Esophagus muscularis mucosa (tissue), 4 donors: ENCODE measurements at places on chromosomes 7 and 10. TPM values are rescaled to one million over a fixed set of nuclear protein-coding genes. Genes with fewer than 3 reads are reported as not detected.
A peak's percentile ranks its signal among the peaks of the same experiment; 100 is the strongest.

GRCh38 chr7:19290968-19291367 is 145.7 kb upstream of the FERD3L start:
- no peaks in the 10 kb centered on the region for H3K27me3 ChIP-seq
- DNase-seq = no peak
- no peaks in the 10 kb centered on the region for H3K36me3 ChIP-seq
- H3K4me3 ChIP-seq = no peak overlapping the region
- no peak overlapping the region for H3K27ac ChIP-seq
- H3K4me1 ChIP-seq = no peaks in the 10 kb centered on the region

DNA sequence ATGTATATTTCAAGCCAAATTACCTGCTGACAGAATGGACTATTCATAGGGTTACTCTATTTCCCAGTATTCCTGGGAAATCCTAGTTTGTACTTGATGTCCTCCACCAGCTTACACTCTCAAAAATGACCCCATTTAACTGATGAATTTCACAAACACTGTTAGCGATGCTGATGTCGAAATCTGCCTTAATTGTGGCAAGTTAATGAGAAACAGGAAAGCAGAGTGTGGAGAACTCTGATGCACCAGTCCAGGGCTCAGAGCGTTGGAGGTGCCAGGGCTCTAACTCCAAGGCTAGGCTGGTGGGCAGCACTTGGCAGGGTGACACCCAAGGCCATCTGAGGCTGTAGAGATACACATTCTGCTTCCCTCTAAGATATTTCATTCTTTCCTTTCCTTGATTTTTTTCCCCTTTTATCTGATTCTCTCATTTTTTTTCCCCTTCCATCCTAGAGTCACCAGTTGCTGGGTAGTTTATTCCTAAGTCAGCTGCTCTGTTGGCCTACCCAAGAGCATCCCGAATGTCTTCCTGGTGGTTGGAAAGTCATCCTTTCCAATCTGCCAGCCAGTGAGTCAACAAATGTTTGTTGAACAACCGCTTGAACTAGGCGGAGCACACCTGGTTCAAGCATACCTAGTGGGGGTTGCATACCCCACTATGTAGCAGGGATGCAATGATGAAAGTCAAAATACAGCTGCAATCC is 525.0 kb upstream of the NRP1 start:
- H3K4me3 ChIP-seq = no peak overlapping the region
- H3K27ac ChIP-seq = no peak overlapping the region
- H3K4me1 ChIP-seq = peaks cover 6% of the 10 kb centered on the region
- DNase-seq = peak; percentile 21
- no peaks in the 10 kb centered on the region for H3K36me3 ChIP-seq

GRCh38 chr7:144857463-144857862 is 21.6 kb upstream of the TPK1 start:
- no peaks in the 10 kb centered on the region for H3K36me3 ChIP-seq
- H3K27me3 ChIP-seq = no peaks in the 10 kb centered on the region
- H3K4me1 ChIP-seq = peaks cover 5% of the 10 kb centered on the region
- H3K27ac ChIP-seq = no peak overlapping the region

GRCh38 chr7:64947252-64948000 is 43.4 kb downstream of the ZNF117 start:
- no peak for DNase-seq
- peaks cover 12% of the 10 kb centered on the region for H3K4me1 ChIP-seq
- H3K27me3 ChIP-seq = peaks cover 20% of the 10 kb centered on the region
- H3K27ac ChIP-seq = no peak overlapping the region
- H3K4me3 ChIP-seq = peak overlapping the region; percentile 49

DNA sequence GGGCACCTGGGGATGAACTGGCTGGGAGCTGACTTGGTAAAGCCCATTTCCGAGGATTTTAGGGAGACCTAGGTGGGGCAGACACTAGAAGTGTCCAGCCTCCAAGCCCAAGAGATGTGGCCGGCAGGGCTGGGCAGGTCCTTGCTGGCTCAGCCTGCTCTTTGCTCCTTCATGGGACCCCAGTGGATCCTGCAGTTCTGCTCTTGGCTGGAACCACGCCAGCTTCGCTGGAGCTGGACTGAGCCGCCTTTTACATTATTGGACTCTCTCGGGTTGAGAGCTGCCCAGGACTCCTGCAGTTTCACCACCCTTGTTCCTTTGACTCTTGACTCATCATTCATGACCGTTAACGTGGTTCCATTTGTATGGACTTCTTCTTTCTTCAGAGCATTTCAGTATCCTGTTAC is 5.7 kb downstream of the PPIF start:
- DNase-seq = no peak
- H3K4me3 ChIP-seq = no peak overlapping the region

GRCh38 chr10:1264001-1264400 is 207.8 kb downstream of the WDR37 start:
- no peaks in the 10 kb centered on the region for H3K27me3 ChIP-seq

DNA sequence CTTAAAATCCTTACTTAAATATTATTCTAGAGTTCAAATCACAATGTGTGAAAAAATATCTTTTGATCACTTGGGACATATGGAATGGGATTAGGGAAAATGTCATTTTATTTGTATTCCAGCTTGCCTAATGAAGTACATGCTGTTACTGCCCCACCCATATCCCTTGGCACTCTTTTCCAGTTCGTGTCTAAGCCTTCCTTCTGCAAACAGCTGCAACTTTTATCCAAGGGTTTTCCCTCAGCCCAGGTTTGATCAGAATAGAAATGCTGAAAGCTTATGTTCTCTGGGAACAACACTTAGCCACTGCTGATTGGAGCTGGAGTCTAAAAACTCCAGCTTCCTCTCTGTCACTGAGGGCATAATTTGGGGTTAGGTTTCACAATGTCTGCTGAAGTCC is 214.1 kb upstream of the FAM3C start:
- no peaks in the 10 kb centered on the region for H3K4me1 ChIP-seq
- H3K27ac ChIP-seq = no peak overlapping the region
- no peaks in the 10 kb centered on the region for H3K27me3 ChIP-seq
- no peak for DNase-seq

CEP55 gene
- 0.19 TPM for total RNA-seq

ATRNL1 gene
- total RNA-seq = 15.1 TPM

RET gene
- 2.2 TPM for total RNA-seq

CYP17A1 gene
- not detected for total RNA-seq

CNNM2 gene
- 5.4 TPM for total RNA-seq

TRIM56 gene
- 16.2 TPM for total RNA-seq

NDUFB8 gene
- 256 TPM for total RNA-seq

TMEM140 gene
- 19.9 TPM for total RNA-seq

MYL7 gene
- total RNA-seq = not detected
